Left ventricle myocardium superior (tissue), 1 donor: ENCODE measurements at places on chromosomes 1 and 21. TPM values are rescaled to one million over a fixed set of nuclear protein-coding genes. Genes with fewer than 3 reads are reported as not detected.

ATP1A4 gene
- not detected for total RNA-seq

EPHB2 gene
- 2.4 TPM for total RNA-seq

AMY2B gene
- total RNA-seq: 21.0 TPM

CELA2A gene
- not detected for total RNA-seq

LCE2A gene
- not detected for total RNA-seq

OR2AK2 gene
- total RNA-seq: not detected

SPATA1 gene
- total RNA-seq: 1.7 TPM

GJB4 gene
- total RNA-seq: not detected

THEM5 gene
- total RNA-seq: not detected

HRNR gene
- total RNA-seq: not detected

BACE2 gene
- total RNA-seq: 12.7 TPM

SLC25A24 gene
- 18.4 TPM for total RNA-seq

NES gene
- total RNA-seq: 94.7 TPM

ARMH1 gene
- total RNA-seq: 0.92 TPM

PROK1 gene
- not detected for total RNA-seq

- no peak for DNase-seq
These were observed 37.5 kb downstream of the DPH5 start for GRCh38 chr1:100988121-100988520.

DNA sequence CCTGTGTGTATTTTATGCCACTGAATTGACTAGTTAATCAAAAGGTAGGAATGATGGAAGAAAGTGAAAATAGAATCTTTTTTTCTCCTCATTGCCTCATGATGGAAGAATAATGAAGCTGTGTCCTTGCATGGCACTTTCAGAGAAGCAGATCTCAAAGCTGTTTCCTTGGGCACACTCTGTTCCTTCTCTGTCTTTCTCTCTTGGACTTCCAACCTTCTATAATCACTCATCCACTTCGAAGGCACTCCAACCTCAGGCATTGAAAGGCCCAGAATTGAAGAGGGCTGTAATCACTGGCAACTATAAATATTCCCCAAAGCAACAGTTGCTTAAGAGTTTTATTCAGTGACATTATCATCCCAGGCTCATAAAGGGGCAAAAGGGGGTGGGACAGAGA is 31.1 kb upstream of the DNASE2B start:
- no peak for DNase-seq

- DNase-seq: no peak
These were observed 331.3 kb upstream of the SNX7 start for GRCh38 chr1:98330224-98330623.

DNA sequence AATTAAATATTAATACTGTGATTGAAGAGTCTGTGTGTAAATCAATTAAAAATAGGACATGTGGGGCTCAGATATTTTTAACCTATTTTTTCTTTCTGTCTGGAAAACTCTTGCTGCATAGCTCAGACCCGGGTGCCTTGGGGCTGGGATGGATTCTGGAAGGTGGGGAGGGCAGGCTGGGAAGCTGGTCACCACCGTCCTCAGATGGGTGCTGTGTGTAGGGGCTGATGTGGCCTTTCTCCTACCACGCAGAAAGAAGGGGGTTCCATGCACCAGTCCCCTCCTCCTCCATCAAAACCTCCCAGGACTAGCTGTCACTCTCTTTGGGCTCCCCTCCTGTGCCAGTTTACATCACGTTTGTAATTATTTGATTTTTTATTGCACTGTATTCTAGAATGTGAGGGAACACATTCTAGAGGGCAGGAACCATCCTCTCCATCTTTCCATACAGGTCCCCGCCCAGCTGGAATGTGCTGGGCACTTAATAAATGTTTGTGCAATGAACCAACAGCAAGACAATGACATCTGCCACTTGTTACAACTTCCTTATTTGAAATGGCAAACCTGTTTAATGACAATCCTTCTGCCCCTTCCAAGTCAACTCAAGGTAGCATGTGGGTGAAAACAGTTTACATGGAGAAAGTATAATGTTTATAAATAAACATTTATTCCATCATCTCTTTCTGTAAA is 104.3 kb downstream of the EDEM3 start:
- DNase-seq: no peak

DNA sequence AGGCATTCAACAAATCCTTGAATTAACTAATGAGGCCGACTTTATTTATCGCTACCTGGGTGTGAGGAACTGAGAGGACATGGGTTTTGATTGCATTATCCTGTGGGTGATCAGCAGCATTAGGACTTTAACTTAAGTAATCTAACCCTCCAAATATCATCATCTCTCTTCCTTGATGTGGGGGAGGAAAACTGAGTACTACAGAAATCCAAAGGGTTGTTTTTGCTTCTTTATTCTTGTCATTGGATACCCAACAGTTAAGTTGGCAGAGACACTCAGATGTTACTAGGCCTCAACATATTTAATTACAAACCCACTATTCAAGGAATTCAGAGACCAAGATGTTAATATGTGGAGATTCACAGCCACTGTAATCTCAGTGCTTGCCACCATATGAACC is 97.4 kb upstream of the ST6GALNAC5 start:
- no peak for DNase-seq

DNA sequence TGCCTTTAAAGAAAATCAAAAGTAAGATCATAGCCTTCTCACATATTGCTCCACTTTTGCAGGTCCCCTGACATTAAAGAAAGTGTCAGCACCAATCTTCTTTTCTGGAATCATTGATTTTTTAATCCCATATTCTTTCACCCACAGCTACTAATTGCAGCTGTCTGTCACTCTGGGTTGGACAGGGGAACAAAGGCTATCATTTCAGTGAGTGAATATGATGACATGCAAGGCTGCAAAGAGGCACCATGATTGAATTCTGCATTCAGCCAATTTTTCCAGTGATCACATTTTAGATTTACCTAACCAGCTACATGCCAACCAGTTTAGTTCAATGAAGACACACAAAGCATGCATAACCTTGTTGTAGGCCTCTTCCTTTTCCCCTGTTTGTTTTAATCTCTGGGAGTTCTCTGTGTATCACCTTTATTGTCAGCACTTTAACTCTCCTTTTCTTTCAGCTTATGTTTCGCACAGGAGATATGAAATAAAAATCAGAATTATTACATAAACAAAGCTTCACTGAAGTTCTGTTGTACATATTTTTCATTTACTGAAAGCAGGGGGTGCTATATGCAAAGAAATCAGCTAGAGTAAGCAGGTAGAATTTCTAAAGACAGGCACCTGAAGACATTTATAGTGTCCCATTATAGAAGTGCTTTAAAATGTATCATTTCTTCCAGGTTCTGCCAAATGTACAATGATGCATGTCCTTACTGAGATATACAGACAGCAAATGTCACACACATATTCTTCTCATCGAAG is 584.8 kb downstream of the PLA2G4A start:
- DNase-seq: no peak

DNA sequence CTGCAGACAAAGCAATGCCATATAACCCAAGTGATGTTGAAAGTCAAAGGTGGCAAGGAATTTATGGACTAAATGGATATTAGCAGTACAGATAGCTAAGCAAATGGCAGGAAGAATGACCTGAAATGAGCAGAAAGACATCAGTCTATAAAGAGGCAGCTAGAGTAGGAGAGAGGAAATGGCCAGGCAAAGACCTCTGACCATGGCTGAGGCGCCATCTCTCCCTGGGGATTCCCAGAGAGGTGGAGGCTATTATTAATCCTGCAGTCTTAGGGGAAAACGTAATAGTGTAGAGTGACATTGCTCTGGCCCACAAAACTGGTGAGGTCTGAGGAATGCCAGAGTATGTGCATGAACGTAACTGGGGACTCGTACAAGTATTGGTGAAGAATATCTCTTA is 563.6 kb upstream of the PRMT6 start:
- no peak for DNase-seq

- DNase-seq: no peak
These were observed 65.9 kb upstream of the LBR start for GRCh38 chr1:225493591-225494246.

DNA sequence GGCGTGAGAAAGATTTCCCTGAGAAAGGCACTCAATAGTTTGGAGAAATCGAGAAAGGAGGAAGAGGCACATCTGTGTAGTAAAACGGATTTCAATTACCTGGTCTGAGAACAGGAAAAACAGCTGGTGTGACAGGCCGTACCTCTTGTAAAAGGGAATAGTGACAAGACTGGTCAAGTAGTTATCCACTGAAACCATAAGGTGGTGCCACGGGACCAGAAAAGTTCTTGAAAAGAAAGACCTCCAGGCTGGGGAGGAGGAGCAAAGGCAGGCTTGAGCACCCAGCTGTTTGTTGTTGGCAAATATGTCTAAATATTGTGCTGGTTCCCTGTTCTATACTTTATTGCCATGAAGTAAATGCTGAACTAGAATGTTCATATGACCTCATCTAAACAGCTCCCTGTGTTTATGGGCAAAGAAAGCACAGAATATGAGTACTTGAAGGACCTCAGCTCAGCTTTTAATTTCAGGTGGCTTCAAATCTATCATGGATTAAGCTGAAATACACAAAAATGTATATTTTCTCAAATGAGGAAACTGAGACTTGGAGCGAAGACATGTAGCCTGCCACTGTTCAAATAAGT is 4.0 kb downstream of the HAO2 start:
- DNase-seq: no peak

DNA sequence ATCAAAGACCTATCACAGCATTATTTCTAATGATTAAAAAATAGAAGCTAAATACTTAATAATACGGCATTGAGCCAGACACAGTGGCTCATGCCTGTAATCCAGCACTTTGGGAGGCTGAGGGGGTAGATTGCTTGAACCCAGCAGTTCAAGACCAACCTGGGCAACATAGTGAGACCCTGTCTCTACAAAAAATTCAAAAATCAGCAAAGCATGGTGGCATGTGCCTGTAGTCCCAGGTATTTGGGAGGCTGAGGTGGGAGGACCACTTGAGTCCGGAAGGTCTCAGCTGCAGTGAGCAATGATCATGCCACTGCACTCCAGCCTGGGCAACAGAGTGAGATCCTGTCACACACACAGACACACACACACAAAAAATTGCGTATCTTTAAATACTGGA is 10.7 kb downstream of the TAF13 start:
- DNase-seq: no peak

DNA sequence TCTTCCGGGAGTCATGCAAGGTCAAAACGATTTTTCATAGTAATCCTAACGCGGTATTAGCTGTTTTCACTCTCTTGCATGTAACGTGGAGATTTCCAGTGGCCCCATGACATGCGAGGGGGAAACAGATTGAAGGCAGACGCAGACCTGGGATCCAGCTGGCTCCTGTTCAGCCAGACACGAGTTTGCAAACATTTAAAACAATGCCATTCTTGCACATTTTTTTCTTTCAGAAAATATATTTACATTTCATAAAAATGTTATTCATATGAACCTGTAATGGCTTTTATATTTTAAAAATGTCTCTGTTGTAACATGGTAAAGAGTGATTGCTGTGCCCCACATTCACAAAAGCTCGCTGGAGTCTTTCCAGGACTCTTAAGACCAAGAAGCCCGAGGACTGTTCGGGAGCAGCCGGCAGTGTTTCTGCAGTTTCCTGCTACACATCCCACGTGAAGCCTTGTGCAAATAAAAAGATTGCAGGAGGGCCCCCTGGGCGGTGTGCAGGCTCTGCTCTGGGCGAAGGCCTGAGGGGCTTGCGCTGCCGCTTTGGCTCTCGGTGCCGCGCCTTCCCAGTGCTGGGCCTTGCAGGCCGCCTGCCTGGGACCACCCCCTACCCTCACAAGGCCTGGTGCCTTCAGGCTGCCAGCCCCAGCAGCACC is 184.9 kb downstream of the DYRK1A start:
- DNase-seq: no peak

- DNase-seq: no peak
These were observed 99.4 kb downstream of the FASLG start for GRCh38 chr1:172758259-172758658.

DNA sequence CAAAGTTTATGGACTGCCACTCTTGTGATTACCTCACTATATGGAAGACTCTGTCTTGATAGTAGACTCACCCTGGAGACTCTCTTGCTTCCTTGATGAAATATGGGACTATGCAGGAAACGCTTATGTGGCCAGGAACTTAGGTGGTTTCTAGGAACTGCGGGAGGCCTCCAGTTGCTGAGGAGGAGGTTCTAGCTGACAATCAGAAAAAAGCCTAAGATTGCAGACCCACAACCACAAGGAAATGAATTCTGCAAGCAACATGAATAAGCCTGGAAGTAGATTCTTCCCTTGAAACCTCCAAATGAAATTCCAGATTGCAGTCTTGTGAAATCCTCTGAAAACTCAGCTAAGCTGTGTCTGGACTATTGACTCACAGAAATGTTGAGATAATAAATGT is 88.9 kb upstream of the COL11A1 start:
- DNase-seq: no peak

GRCh38 chr21:26715116-26715515 is 130.1 kb downstream of the ADAMTS1 start:
- DNase-seq: no peak

DNA sequence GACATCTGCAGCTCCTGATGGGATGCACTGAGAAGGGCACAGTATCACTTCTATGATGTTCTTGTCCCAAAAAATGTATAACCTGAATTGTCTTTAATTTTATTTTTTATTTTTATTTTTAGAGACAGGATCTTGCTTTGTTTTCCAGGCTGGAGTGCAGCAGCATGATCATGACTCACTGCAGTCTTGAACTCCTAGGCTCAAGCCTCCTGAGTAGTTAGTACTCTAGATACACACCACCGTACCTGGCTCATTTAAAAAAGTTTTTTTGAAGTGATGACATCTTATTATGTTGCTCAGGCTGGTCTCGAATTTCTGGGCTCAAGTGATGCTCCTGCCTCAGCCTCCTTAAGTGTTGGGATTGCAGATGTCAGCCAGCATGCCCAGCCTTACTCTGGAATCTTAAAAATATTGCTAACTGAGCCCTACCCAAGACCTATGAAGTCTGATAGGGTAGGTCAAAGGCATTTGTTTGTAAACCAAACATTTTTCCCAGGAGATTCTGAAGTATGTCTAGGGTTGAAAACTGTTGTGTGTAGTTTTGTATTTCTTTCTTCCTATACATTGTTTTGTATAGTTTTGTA is 68.9 kb downstream of the ATF6 start:
- no peak for DNase-seq

GRCh38 chr1:32464191-32464715 is 619 bp upstream of the ZBTB8B start:
- DNase-seq: no peak

- no peak for DNase-seq
These were observed 242.4 kb upstream of the CAMK1G start for GRCh38 chr1:209341146-209341545.

DNA sequence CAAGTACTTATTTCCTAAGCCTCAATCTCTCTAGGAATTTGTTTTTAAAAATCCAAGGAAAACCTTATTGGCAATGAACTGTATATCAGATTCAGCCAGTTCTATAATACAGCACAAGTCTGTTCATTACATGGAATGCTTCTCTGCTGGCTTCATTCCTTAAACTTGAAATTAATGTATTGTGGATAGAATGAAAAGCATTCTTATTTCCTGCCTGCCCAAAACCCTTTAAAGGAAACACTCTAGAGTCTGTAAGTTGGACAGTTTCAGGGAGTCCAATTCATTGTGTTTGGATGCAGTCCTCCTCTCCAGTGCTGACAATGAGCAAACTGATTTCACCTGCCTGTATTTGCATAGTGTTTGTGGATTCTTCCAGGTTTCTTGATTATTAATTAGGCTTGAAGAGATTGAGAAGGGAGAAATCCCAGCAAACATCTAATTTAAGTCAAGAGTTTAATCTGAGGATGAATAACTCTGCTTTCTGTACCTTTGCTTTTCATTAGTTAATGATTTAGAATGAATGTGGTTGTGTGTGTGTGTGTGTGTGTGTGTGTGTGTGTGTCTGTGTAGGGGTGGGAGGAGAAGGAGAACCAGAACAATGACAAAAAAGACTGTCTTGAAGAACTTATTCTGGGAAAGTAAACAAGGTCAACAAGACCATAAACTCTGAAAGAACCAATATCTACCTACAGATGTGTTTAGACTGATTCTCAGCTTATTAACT is 61.2 kb downstream of the CACHD1 start:
- no peak for DNase-seq
